CD4-positive, alpha-beta memory T cell (primary cell): ENCODE measurements at places on chromosomes 3 and 15. TPM values are rescaled to one million over a fixed set of nuclear protein-coding genes. Genes with fewer than 3 reads are reported as not detected.

DNA sequence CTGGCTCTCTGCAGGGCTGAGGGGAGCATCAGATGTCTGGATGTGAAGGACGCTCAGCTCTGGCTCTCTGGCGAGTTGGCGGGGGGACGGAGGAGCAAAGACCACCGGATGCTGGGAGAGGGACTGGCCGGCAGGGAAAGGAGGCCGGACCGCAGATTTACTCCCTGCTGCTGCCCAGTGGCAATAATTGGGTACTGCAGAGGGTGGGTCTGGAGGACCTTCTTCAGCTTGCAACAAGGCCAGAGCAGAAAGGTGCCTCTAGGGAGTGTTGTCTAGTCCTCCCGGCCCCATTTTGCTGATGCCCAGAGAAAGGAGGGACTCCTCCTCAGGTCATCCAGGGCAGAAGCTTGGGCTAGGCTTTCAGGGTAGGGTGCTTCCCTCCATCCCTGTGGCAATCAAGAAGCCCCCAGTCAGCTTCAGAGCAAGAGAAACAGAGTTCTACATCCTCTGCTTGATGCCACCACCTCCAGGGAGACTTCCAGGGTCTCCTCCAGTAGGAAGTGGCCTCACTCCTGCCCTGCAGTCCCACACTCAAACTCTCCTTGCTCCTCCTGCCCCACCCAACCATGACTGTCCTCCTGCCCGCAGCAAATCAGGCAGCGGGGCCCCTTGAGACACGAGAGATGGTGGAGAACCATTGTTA, 20.3 kb upstream of the CSPG4 start:
- DNase-seq = peak; percentile 31

HEG1 gene
- 21.7 TPM for total RNA-seq

- no peak for DNase-seq
Measured at GRCh38 chr3:59401924-59402323, 352.1 kb upstream of the CFAP20DC start.

P2RY14 gene
- total RNA-seq = 0.94 TPM

- no peak for DNase-seq
Measured at GRCh38 chr3:14543446-14543845, 3.3 kb upstream of the GRIP2 start.

DNA sequence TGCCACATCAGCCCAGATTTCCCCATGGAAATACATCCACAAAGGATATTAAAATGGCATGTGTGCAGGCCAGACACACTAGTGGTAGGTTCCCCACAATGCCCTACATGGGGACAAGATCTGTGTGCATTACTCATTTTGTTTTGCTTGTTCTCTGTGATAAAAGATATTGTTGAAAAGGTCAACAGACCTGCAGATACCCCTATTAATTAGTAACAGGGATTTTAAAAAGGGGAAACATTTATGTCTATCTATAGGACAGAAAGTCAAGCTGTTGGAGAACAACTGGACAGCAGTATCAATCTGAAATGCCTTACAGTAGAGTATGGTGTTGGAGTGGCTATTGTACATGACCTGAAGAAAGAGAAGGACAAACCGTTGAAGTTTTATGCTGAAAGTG, 596.0 kb upstream of the GRM7 start:
- DNase-seq = no peak

TUSC7 gene
- not detected for total RNA-seq

CASR gene
- 0.03 TPM for total RNA-seq

GRCh38 chr3:171890398-171890797, 47.2 kb downstream of the TMEM212 start:
- no peak for DNase-seq

GRCh38 chr3:156311431-156311830, 191.1 kb downstream of the KCNAB1 start:
- no peak for DNase-seq

GRCh38 chr15:95919460-95919859, 411.0 kb upstream of the NR2F2 start:
- no peak for DNase-seq

CYP1A2 gene
- total RNA-seq = not detected

GRCh38 chr15:33179874-33180273, 14.6 kb downstream of the FMN1 start:
- no peak for DNase-seq

ITIH1 gene
- not detected for total RNA-seq

ROPN1 gene
- not detected for total RNA-seq

DNA sequence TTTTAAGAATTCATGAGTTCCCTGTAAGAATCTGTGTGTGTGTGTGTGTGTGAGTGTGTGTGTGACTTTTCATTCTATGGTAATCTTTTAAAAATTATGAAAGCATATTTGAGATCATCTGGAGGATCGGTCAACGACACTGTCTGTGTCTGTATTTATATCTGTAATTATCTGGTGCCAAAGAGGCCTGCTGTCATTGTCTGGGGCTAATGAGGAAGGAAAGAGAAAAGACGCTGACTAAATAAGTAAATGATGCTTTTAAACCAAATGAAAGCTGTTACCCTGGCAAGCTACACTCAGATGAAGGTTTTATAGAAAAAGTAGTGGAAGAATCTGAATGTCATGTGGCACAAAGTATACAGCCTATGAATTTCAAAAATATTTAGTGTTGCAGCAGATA, 439.8 kb downstream of the RBMS3 start:
- DNase-seq = no peak

ARGFX gene
- not detected for total RNA-seq

- DNase-seq = peak; percentile 73
Measured at GRCh38 chr3:114308830-114309229, 15.0 kb downstream of the TIGIT start.

ZNF385D gene
- not detected for total RNA-seq

DNA sequence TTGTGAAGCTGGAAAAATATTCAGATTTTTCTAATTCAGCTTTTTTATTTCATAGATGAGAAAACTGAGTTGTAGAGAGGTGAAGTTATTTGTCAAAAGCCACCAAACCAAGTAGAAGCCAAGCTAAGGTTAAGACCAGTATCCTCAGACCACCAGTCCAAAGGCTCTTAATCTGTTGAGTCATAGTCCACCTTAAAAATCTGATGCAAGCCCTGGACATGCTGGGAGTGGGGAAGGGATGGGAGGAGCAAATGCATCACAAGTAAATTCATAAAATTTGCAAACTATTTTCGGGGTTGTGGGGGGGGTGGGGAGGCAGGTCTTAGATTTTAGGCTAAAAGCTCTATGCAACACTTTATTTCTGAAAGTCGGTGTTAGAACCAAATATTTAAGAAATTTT, 307.7 kb upstream of the SEMA6D start:
- no peak for DNase-seq

GRCh38 chr15:87747087-87747486, 509.5 kb downstream of the NTRK3 start:
- no peak for DNase-seq

DNA sequence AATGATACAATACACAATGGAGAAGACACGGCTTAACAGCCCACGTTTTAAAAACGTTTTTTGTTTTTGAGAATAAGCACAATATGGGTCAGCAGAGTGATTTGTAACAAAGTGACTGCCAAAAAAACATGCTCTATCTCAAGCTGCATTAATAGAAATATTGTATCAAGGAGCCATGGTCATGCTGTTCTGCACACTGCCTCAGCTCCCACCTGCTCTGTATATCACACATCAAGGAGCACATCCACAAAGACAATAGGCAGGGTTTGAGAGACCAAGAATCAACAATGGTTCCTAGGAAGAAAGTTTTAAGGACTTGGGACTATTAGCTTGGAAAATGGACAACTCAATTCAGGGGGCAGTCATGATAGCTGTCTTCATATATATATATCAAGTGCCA, 6.3 kb upstream of the BBX start:
- DNase-seq = no peak

- DNase-seq = no peak
Measured at GRCh38 chr3:184384342-184384741, 4.5 kb downstream of the CHRD start.

DNA sequence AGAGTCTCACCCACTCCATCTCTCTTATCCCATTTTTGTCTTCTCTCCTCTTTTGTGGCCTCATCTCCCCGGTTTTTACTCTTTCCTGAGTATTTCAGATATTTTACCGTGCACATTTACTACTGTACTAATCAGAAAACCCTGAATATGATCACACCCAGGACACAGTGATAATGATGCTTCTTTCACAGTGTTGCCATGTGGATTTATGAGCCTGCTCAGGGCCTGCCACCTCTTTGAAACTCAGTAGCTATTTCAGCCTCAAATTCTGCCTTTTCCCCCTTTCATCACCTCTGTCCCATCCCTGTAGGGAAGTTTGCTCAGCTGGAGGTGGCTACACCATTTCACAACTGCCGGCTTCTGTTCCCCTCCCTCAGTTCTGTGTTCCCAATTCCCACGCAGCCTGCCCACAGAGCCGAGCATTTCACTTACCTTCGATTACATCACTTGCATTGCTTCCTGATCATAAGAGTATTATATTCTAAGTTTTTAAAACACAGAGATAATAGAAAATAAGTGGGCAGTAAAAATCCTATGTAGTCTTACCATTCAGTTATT, 33.2 kb downstream of the ARNT2 start:
- DNase-seq = no peak

TM4SF1 gene
- not detected for total RNA-seq

DNA sequence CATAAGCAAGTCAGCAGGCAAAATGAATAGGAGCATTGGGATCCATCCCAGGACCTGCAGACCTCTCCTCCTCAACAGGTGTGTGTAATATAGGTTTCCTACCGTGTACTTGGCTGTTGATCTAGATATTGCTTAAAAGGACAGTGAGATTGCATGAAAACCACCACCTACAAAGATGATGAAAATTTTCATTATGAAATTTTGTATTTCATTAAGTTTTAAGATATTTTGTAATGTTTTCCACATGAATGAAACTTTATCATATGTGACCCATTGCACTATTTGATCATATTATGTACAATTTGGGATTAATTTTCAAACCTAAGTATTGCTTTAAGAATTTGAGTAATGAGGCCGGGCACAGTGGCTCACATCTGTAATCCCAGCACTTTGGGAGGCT, 94.3 kb upstream of the TRPM1 start:
- no peak for DNase-seq

GRCh38 chr15:43107751-43108150, 1.9 kb upstream of the UBR1 start:
- no peak for DNase-seq

DNA sequence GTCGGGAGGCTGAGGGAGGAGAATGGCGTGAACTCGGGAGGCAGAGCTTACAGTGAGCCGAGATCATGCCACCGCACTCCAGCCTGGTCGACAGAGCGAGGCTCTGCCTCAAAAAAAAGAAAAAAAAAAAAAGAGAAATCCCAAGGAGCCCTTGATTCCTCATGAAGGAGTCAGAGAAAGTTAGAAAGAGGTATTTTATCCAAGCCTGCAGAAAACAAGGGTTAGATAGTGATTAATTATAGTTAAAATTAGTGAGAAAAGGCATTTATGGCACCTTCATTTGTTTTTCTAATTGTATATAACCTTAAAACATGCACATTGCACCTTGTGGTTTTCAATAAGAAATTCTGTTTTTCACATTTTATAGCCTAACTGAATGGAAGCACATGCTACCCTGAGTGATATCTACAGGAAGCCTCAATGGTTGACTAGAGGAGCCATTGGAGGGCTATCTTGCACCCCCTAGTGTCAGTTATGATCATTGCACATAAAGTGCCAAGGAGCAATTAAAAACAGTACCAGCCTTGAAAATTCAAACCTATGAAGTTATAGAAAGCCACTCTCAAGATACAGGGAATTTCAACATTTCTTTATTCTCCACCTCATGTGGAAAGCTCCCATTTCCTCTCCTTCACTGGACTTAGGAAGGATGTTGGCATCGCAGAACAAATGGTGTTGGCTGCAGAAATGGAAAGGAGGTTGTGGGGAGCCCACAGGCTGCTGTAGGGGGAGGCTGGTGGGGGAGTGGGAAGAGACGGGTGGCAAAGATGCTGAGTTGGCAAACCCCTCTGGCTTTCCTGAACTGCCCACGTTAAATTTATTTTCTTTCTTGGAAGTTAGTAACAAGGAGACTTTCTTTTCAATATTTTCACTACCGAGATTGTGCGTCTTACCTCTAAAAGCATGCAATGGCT, 48.5 kb downstream of the ITGA11 start:
- DNase-seq = peak; percentile 43

DNA sequence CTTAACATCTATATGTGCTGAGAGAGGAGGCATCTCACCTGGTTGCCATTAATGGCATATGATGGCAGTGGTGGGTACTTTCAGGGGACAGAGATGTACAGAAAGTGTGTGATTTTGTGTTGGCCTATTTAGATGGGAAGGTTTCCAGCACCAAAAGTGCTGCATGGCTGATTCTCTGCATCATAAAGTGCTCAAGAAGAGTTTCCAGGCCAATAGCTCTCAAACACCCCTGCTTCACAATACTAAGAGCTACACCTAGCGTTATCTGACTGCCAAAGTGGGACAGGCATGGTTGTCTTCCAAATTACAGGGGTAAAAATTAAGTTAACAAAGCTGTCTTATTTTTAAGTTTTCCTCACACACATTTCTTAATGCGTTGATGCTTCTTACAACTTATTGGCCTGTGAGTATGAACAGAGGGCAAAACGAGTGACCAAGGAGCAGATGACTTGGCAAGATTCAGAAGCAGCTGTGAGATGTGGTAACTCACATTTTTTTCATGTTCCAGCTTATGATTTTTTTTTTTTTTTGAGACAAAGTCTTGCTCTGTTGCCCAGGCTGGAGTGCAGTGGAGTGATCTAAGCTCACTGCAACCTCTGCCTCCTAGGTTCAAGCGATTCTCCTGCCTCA, 41.4 kb upstream of the VEPH1 start:
- DNase-seq = no peak

DNA sequence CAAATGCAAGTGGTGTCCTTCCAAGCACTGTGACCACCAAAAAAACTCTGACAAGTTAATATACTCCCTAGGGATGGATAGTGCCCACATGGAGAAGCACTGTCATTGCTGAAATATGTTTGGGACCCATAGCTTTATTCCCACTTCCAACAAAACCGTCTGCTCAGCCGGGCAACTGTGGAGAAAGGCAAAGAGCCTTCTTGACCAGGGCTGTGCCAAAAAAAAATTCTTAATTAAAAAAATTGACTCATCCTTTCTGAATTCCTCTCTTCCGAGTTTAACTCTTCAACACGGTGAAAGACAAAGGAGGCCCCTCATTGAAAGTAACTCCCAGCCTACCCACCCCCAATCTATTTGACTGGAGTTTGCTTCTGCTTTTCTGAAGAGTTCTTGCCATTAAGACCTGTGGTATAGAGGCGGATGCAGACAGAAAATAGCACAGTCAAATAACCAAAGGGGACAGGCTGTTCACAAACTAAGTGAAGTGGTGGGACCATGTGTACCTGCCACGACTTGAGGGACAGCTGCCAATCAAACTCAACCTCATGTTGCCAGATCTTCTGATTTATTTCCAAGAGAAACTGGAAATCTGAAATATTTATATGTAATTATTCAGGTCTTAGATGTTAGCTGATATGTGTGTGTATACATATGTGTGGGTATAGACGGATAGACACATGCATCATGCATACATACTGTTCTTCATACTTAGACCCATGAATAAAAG, 135.4 kb upstream of the PFN2 start:
- DNase-seq = no peak

DNA sequence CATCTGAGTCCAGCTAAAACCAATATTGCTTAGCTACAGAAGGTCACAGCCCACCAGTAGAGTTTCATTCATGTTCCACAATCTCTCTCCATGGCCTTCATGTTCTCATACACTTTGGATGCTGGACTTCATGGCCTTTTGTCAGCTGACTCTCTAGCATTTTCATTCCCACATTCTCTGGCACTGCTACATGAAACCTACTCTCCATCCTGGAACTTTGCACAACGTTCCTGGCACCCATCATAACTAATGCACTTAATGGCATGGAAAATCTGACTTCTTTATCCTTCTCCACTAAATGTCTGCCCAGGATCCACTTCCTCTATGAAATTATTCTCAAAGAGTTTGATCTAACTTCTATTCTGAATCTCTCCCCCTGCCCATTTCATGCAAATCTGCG, 56.9 kb downstream of the SLC9A9 start:
- DNase-seq = no peak

- DNase-seq = no peak
Measured at GRCh38 chr3:99549957-99550603, 88.3 kb upstream of the COL8A1 start.
